Motor neuron (in vitro differentiated cells): ENCODE measurements at places on chromosomes 13 and 19. TPM values are rescaled to one million over a fixed set of nuclear protein-coding genes. Genes with fewer than 3 reads are reported as not detected.

- peak; percentile 15 for ATAC-seq
Observed at GRCh38 chr13:111213964-111214726, 99.0 kb downstream of the ARHGEF7 start.

- ATAC-seq: no peak
Observed at GRCh38 chr19:16266586-16266942, 58.1 kb upstream of the KLF2 start.

SYNGR4 gene
- 0.25 TPM in 1 of 2 replicates, not detected in the other for total RNA-seq

GGN gene
- 1.3 and 1.4 TPM in 2 replicates for total RNA-seq

C19orf67 gene
- 1.1 TPM in 1 of 2 replicates, not detected in the other for total RNA-seq

ZNF599 gene
- total RNA-seq: 13.6 and 15.0 TPM in 2 replicates

HIF3A gene
- 3.4 and 5.9 TPM in 2 replicates for total RNA-seq

CCL25 gene
- total RNA-seq: 1.2 and 1.3 TPM in 2 replicates

OR7D2 gene
- total RNA-seq: 0.83 and 1.9 TPM in 2 replicates

TTC9B gene
- 16.2 and 18.0 TPM in 2 replicates for total RNA-seq

ZNF729 gene
- total RNA-seq: 0.13 TPM in 1 of 2 replicates, not detected in the other
